Mucosa of descending colon (tissue), 3 donors: ENCODE measurements at places on chromosomes 4 and X.
A peak's percentile ranks its signal among the peaks of the same experiment; 100 is the strongest.

DNA sequence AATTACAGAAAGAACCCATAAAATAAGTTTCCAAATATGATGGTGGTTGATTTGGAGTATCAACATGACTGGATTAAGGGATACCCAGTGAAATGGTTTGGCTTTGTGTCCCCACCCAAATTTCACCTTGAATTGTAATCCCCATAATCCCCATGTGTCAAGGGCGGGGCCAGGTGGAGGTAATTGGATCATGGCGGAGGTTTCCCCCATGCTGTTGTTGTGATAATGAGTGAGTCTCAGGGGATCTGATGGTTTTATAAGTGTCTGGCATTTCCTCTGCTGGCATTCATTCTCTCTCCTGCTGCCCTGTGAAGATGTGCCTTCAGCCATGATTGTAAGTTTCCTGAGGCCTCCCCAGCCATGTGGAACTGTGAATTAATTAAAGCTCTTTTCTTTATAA, 39.1 kb downstream of the WDFY3 start:
- no peak for DNase-seq

- no peak for DNase-seq
Observed at GRCh38 chr4:147826288-147826646, 94.4 kb downstream of the ARHGAP10 start.

DNA sequence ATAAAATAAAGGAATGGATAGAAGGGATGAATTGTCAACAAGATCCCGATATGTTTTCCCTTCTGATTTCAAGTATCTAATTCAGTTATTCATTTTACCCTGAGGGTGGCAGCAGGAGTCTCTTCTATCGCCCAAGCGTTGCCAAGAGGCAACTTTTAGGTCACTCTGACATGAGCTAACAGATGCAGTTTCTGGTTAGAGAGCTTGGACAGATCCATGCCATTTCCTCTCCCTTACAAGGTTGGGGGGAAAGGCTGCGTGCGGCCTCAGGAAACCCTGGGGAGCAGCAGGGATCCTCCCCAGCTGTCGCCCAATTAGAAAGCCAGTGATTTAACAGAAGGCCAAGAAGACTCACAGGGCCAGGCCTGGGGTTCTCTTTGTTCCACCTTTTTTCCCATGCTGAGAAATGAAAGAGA, 35.3 kb upstream of the WAS start:
- peak; percentile 26 for DNase-seq

GRCh38 chr4:87551361-87551760, 22.2 kb upstream of the SPARCL1 start:
- no peak for DNase-seq

DNA sequence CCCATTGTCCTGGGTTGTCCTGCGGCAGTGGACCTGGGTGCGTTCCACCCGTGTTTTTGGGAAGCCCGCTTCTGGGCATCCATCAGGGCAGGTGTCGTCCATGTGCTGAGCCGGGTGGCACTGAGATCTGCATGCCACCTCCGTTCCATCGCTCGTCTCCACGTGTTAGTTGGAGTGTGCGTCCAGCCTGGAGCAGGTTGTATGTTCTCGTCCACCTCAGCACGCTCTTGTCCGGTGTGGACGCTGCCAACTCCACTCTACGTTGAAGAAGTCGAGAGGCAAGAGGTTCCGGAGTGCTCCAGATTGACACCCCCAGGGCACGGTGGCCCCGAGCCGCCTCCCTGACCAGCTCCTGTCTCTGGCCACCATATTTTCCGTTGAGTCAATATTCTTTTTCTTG, 33.9 kb downstream of the PCGF3 start:
- DNase-seq: no peak

DNA sequence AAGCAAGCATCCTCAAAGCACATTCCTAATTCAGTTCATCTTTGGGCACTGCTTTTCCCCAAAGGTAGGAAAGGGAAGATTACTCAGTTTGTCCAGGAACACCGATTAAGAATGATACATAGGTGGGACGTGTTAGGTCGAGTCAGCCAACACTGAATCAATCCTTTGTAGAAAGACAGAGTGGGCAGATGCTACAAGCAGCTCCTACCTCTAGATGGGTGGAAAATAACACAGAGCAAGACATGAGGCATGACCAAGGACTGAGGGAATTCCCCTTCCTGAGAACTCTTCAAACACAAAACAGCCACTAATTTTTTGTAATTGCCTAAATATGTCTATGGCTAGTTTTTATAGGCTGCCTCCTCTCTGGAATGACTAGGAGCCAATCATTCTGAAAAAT, 331.7 kb downstream of the HNRNPD start:
- DNase-seq: no peak

DNA sequence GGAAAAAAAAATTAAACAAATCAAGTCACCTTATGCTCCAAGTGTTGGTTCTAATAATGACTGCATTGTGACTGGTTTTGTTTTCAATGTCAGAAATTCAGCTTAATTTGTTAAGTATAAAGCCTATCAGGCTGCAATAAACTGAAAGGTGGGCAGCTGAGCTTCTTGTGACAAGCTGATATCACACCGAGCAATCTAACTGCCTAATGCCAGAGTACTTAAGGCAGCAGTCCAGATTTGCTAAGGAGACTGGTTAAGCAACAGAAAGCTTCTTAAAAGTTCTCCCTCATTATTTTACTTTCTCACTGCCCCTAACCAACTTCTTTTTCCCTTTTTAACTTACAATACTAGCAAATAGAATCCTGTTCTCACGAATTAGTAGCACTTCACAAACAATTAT, 201.0 kb downstream of the MAB21L2 start:
- no peak for DNase-seq
